Lung (tissue), 17 donors: ENCODE measurements at places on chromosomes 12 and 14. TPM values are rescaled to one million over a fixed set of nuclear protein-coding genes. Genes with fewer than 3 reads are reported as not detected.
A peak's percentile ranks its signal among the peaks of the same experiment; 100 is the strongest.

DNA sequence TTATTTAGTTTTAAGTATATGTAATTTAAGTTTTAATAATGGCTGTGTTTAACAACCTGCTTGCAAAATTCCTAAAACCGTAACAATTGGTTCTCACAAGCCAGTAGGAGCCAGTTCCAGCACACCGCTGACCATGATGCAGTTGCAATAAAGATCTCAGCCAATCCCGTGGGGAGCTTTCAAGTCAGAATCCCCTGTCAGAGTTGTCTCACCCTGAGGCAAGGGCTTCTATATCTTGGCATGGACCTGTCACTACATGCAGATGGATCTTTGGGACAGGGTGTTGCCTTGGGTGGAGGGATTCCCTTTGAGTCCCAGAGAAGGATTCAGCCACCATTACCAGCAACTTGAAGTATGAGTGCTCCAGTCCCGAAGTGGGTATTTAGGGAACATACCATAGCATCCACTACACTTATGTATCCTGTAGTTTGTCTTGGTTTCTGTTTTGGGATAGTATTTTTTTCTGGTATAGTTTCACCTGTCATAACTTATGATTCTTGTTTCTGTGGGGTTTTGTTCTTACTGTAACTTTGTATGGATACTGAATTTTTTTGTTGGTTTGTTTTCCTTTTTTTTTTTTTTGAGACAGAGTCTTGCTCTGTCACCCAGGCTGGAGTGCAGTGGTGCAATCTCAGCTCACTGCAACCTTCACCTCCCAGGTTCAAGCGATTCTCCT is 30.1 kb upstream of the LIMA1 start:
- no peak for DNase-seq

INHBC gene
- total RNA-seq, result not detected

DNA sequence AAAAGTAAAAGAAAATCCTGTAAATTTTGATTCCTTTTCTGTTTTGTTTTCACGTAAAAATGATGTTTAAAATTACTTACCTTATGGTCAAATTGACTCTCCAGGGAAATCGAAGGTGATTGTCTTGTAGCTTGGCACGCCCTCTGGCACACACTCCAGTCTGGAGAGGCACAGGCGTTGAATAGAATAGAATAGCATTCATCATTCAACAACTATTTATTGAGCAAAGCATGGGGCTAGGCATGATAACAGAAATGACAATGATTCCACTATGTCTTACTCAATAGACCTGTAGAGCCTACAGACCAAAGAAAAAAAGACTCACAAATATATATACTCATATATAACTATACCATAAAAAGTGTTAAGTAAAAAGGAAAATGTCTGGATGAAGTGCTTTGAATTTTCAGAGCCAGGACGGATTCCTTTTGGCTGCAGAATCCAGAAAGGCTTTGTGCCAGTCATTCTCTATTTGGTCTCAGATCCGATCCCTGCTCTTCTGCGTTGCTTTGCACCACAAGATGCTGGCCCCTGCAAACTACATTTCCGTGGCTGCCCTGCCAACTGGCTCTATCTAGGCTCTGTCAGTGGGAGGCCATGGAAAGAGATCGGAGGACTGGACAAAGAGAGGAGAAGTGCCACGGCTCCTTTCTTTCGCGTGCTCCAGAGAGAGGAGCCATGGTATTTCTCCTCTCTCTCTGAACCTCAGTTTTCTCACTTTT is 231.8 kb downstream of the CRADD start:
- DNase-seq, result no peak

GLIPR1L2 gene
- 3.7 TPM for total RNA-seq

SLC8B1 gene
- total RNA-seq, result 21.8 TPM

ERBB3 gene
- 67.9 TPM for total RNA-seq

LRFN5 gene
- total RNA-seq, result 2.1 TPM

DNA sequence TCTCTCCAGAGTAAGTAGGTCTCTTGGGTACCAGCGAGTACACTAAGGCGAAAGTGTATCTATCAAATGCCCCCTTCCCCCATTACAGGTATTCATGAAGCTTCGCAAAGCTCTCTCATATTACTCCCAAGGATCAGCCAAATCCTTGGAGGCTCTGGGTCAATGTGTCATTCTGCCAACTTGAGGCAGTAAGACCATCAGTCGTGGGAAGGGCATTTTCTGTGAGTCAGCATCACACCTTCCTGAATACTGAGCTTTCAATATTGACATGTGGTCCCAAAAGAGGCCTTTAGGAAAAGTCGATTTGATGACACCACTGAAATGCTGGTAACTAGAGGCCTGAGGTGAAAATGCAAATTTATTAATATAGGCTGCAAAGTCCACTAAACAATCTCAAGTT is 323.9 kb downstream of the LRIG3 start:
- DNase-seq, result no peak

DNA sequence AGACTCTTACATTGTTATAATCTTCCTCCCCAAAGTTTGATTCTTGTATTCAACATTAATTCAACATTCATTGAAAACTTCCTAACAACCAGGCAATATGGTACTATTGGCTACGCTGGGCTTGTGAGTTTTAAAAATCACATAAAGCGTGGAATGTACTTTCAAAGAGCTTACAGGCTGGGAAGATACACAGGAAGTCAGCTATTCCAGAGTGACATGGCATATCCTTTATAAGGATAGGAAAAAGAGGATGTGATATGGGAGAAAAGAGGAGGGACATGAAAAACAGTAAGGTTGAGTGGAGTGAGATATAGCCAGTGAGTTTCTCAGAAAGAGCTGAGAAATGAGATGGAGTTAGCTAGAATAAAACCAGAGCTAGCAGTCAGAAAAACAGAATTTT is 103.6 kb upstream of the ATF7IP start:
- DNase-seq, result no peak

OVCH1 gene
- total RNA-seq, result not detected

TMTC1 gene
- total RNA-seq, result 33.6 TPM

- DNase-seq, result peak; percentile 84
These were observed 12.2 kb downstream of the AGAP2 start for GRCh38 chr12:57726151-57726883.

SLC38A4 gene
- 2.7 TPM for total RNA-seq

DNA sequence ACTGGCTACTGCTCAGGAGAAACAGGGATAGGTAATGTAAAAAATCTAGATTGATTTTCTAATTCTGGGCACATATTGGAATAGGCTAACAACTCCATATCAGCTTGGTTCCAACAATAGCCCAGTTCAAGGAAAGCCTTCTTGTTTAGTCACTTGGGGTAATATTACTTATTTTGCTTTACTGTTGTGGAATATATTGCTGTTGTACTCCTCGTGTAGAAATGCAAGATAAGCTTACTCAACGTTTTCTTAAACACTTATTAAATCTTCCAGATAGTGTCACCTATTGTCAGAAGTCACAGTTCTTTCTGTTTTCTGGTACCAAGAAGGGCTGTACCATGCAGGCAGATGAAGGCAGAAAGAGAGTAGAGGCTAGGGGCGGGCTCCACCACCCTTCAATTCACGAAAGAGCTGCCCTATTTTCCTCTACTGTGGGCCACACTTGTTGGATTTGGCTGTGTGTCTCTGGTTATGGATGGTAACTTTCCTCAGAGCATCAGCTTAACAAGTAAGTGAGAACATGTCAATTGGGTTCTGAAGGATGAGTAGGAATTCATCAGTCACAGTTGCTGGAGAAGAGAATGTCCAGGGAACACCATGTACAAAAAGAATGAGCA is 38.0 kb downstream of the CLMN start:
- DNase-seq, result no peak

GRCh38 chr14:81192594-81192993 is 28.2 kb downstream of the GTF2A1 start:
- DNase-seq, result no peak

ART4 gene
- 1.1 TPM for total RNA-seq

- DNase-seq, result no peak
These were observed 213.1 kb upstream of the RTL1 start for GRCh38 chr14:101116486-101117130.

GRCh38 chr14:100350276-100350926 is 27.3 kb downstream of the SLC25A47 start:
- DNase-seq, result no peak

GRCh38 chr14:35879151-35879648 is 53.1 kb downstream of the BRMS1L start:
- DNase-seq, result no peak

GRCh38 chr14:68342216-68342763 is 450.6 kb downstream of the ZFP36L1 start:
- DNase-seq, result no peak
